ENCODE measurements at places on chromosomes 7 and 10. TPM values are rescaled to one million over a fixed set of nuclear protein-coding genes. Genes with fewer than 3 reads are reported as not detected.

The PRPS1L1 gene
- not detected for polyA plus RNA-seq

The ZNF804B gene
- 0.02 TPM for polyA plus RNA-seq

The ETV1 gene
- polyA plus RNA-seq: 3.5 TPM

The PAOX gene
- 6.5 TPM for polyA plus RNA-seq

The EGFR gene
- polyA plus RNA-seq: 19.5 TPM

The PLCE1 gene
- 0.71 TPM for polyA plus RNA-seq

The LMBR1 gene
- 27.7 TPM for polyA plus RNA-seq

The CNPY1 gene
- polyA plus RNA-seq: 0.05 TPM

The CPA4 gene
- 0.96 TPM for polyA plus RNA-seq

The MYH16 gene
- polyA plus RNA-seq: 0.09 TPM

The PDGFA gene
- 15.1 TPM for polyA plus RNA-seq

DNA sequence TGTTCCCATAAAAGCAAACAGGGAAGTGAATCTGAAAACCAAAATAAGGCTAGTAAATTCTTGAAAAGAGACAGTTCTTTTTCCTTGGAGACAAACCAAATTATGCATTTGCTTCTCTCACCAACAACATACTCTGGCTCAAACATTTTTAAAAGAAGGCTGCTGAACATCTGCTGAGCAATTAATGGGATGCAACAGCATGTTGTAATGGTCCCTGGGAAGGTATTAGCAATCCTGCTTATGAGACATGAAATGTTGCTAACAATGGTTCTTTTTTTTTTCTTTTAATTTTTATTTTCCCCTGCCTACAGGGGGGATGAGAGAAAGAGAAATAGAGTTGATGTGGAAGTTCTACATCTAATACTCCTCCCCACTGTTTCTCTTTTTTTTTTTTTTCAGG is 572.1 kb downstream of the SORCS1 start:
- H3K4me3 ChIP-seq: no peak overlapping the region
- no peaks in the 10 kb centered on the region for H3K36me3 ChIP-seq
- H3K4me1 ChIP-seq: no peaks in the 10 kb centered on the region
- no peak for DNase-seq

- H3K4me1 ChIP-seq: no peaks in the 10 kb centered on the region
- no peaks in the 10 kb centered on the region for H3K36me3 ChIP-seq
- no peak for DNase-seq
- H3K27ac ChIP-seq: no peak overlapping the region
- H3K4me3 ChIP-seq: no peak overlapping the region
Measured at GRCh38 chr7:9854605-9855004, 1119.1 kb upstream of the PHF14 start.

DNA sequence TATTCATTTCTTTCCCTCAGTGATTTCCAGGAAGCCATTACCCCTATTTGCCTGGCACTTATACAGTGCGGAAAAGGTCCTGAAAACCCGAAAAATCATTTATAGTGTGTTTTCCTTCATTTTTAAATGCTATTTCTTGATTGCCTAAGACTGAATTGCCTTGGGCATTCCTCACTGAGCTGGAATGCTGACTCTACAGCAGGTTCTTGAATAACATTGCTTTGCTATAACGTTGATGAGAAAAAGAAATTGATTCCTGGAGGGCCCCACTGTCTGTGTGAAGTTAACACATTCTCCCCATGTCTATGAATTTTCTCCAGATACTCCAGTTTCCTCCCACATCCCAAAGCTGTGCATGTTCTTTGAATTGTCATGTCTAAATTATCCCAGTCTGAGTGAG is 308.5 kb downstream of the EXOC4 start:
- no peak for DNase-seq
- no peaks in the 10 kb centered on the region for H3K27me3 ChIP-seq
- H3K27ac ChIP-seq: no peak overlapping the region

- H3K4me1 ChIP-seq: no peaks in the 10 kb centered on the region
- no peak overlapping the region for H3K27ac ChIP-seq
- no peak overlapping the region for H3K4me3 ChIP-seq
- no peaks in the 10 kb centered on the region for H3K36me3 ChIP-seq
Measured at GRCh38 chr7:52297128-52297527, 738.3 kb upstream of the POM121L12 start.

- no peaks in the 10 kb centered on the region for H3K27me3 ChIP-seq
- H3K4me1 ChIP-seq: peaks cover 3% of the 10 kb centered on the region
- DNase-seq: no peak
- no peaks in the 10 kb centered on the region for H3K36me3 ChIP-seq
- H3K27ac ChIP-seq: no peak overlapping the region
Measured at GRCh38 chr10:132434405-132435005, 37.5 kb downstream of the PWWP2B start.

DNA sequence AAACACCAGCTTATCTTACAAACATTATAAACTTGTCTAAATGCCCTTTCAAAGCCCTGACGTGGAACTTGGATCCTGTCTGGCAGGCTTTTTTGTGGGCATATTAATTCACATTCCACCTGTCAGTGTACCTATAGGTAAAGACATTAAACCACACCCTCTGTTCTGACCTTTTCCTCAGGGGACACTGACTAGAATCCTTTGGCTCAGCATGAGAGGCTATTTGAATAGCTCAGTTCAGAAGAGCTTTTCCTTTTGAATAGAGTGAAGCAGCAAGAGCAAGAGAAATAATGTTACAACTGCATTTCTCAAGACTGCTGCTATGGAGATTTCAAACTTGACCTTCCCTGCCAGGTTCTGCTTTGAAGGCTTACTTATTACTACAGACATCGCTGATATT is 76.9 kb downstream of the CYP51A1 start:
- peaks cover 24% of the 10 kb centered on the region for H3K36me3 ChIP-seq
- no peaks in the 10 kb centered on the region for H3K27me3 ChIP-seq
- H3K4me1 ChIP-seq: no peaks in the 10 kb centered on the region
- DNase-seq: no peak
- H3K27ac ChIP-seq: no peak overlapping the region

- no peaks in the 10 kb centered on the region for H3K36me3 ChIP-seq
- H3K27ac ChIP-seq: no peak overlapping the region
- DNase-seq: no peak
- no peaks in the 10 kb centered on the region for H3K27me3 ChIP-seq
Measured at GRCh38 chr7:71682181-71682580, 550.2 kb downstream of the GALNT17 start.

DNA sequence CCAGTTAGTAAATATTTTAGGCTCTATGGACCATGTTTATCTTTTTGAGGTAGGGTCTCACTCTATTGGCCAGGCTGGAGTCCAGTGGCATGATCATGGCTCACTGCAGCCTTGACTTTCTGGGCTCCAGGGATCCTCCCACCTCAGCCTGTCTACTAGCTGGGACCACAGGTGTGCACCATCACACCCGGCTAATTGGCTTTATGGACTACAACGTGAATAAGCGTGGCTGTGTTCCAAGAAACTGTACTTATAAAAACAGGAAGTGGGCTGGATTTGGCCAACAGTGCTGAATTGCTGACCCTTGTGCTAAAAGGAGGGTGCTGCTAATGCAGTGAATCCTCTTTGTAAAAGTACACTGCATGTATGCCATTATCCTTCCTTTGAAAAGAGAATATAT is 111.7 kb upstream of the CDK13 start:
- no peak overlapping the region for H3K4me3 ChIP-seq
- H3K27me3 ChIP-seq: peaks cover 2% of the 10 kb centered on the region
- DNase-seq: no peak
- H3K27ac ChIP-seq: no peak overlapping the region
- no peaks in the 10 kb centered on the region for H3K4me1 ChIP-seq
- no peaks in the 10 kb centered on the region for H3K36me3 ChIP-seq

DNA sequence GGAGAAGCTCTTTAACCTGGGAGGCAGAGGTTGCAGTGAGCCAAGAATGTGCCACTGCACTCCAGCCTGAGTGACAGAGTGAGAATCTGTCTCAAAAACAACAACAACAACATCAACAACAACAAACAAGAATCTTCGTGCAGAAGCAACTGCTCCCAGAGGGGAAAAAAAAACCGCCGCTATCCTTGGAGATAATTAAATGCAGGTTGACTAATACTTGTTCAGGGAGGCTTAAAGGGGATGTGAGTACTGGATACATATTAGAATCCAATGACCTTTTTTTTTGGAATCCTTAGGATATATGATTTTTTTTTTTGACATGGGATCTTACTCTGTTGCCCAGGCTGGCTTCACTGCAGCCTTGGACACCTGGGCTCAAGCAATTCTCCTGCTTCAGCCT is 89.6 kb upstream of the FAM171A1 start:
- no peak overlapping the region for H3K4me3 ChIP-seq
- no peaks in the 10 kb centered on the region for H3K36me3 ChIP-seq
- DNase-seq: no peak
- no peak overlapping the region for H3K27ac ChIP-seq

GRCh38 chr10:78009662-78010061 is 19.7 kb downstream of the POLR3A start:
- no peak overlapping the region for H3K27ac ChIP-seq
- no peaks in the 10 kb centered on the region for H3K4me1 ChIP-seq
- H3K36me3 ChIP-seq: peaks cover 81% of the 10 kb centered on the region
- H3K4me3 ChIP-seq: no peak overlapping the region

DNA sequence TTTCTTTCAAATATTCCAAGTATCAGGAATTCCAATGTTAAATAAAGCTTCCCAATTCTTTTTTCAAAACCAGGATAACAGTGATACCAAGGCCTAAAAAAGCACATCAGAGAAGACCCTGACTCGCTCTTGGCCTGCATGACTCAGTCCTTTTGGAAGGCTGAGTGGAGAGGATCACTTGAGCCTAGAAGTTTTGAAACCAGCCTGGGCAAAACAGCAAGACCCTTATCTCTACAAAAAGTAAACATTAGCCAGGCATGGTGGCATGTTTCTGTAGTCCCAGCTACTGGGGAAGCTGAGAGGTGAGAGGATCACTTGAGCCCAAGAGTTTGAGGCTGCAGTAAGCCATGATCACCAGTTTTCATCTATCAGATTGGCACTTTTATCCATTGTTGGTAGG is 18.7 kb downstream of the NFE2L3 start:
- no peak for DNase-seq
- no peak overlapping the region for H3K4me3 ChIP-seq
- H3K36me3 ChIP-seq: peaks cover 9% of the 10 kb centered on the region
- H3K27ac ChIP-seq: no peak overlapping the region
- no peaks in the 10 kb centered on the region for H3K27me3 ChIP-seq

- no peaks in the 10 kb centered on the region for H3K27me3 ChIP-seq
- H3K27ac ChIP-seq: no peak overlapping the region
- no peaks in the 10 kb centered on the region for H3K36me3 ChIP-seq
Measured at GRCh38 chr7:50690541-50691011, 92.1 kb downstream of the GRB10 start.

DNA sequence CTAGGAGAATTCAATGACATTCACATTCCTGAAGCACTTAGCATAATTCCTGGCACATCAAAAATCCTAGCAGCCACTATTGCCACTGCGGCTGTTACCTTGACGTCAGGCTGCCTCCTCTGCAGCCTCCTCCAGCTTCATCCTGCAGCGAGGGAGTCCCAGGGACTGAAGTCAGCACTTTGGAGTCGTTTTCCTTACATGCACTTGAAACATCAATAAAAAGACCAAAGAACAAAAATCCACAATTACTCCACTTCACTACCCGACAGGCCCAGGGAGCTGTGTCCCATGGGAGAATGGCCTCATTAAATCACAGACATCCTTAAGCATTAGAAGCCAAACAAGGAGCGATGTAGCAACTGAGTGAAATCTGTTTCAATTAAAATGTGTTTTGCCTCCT is 48.6 kb upstream of the NANOS1 start:
- no peak overlapping the region for H3K4me3 ChIP-seq
- H3K4me1 ChIP-seq: peaks cover 3% of the 10 kb centered on the region
- H3K36me3 ChIP-seq: no peaks in the 10 kb centered on the region
- H3K27ac ChIP-seq: no peak overlapping the region

- H3K4me3 ChIP-seq: peak overlapping the region; percentile 69
- DNase-seq: no peak
- peaks cover 62% of the 10 kb centered on the region for H3K27me3 ChIP-seq
- peaks cover 42% of the 10 kb centered on the region for H3K4me1 ChIP-seq
- H3K36me3 ChIP-seq: no peaks in the 10 kb centered on the region
Measured at GRCh38 chr10:21497177-21497807, 28.2 kb downstream of the SKIDA1 start.

DNA sequence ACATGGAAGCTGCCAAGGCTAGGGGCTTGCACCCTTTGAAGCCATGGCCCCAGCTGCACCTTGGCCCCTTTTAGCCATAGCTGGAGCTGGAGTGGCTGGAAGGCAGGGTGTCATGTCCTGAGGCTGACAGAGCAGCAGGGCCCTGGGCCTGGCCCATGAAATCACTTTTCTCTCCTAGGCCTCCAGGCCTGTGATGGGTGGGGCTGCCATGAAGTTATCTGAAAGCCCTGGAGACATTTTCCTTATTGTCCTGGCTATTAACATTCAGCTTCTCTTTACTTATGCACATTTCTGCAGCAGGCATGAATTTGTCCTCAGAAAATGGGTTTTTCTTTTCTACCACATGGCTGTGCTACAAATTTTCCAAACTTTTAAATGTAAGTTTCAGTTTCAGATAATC is 106.9 kb upstream of the ELMO1 start:
- no peaks in the 10 kb centered on the region for H3K27me3 ChIP-seq
- no peaks in the 10 kb centered on the region for H3K36me3 ChIP-seq
- no peak for DNase-seq
- no peaks in the 10 kb centered on the region for H3K4me1 ChIP-seq

DNA sequence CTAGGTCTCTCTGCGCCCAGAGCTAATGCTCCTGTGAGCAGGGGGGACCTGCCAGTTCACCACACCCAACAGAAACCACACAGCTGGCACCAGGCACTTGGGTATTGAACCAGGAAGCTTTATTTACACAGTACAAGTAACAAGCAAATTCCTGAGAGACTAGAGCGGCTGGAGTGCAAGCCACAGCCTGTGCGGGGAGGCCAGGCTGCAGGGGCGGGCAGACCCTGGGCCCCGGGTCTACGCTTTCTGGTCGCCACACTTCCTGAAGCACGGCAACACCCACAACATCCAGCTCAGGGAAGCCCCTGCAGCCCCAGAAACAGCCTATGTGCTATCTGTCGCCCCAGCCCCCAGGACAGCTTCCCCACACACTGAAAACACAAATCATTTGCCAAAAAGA is 125.0 kb downstream of the FAM53B start:
- DNase-seq: no peak
- no peak overlapping the region for H3K4me3 ChIP-seq
- H3K27ac ChIP-seq: peak overlapping the region; percentile 70
- peaks cover 74% of the 10 kb centered on the region for H3K36me3 ChIP-seq

- peaks cover 9% of the 10 kb centered on the region for H3K36me3 ChIP-seq
- no peak overlapping the region for H3K4me3 ChIP-seq
- H3K27me3 ChIP-seq: peaks cover 6% of the 10 kb centered on the region
- peaks cover 8% of the 10 kb centered on the region for H3K4me1 ChIP-seq
Measured at GRCh38 chr7:149766135-149766675, 7.2 kb downstream of the ZNF467 start.

- no peaks in the 10 kb centered on the region for H3K36me3 ChIP-seq
- H3K27me3 ChIP-seq: no peaks in the 10 kb centered on the region
- no peak overlapping the region for H3K27ac ChIP-seq
- peaks cover 25% of the 10 kb centered on the region for H3K4me1 ChIP-seq
Measured at GRCh38 chr7:7651479-7651878, 10.9 kb downstream of the UMAD1 start.

GRCh38 chr10:121084016-121084674 is 233.0 kb downstream of the WDR11 start:
- no peaks in the 10 kb centered on the region for H3K36me3 ChIP-seq
- no peak for DNase-seq
- no peak overlapping the region for H3K4me3 ChIP-seq

- H3K4me3 ChIP-seq: no peak overlapping the region
- no peaks in the 10 kb centered on the region for H3K27me3 ChIP-seq
- peaks cover 13% of the 10 kb centered on the region for H3K36me3 ChIP-seq
- no peaks in the 10 kb centered on the region for H3K4me1 ChIP-seq
Measured at GRCh38 chr10:17689137-17689536, 45.2 kb downstream of the STAM start.

- H3K27me3 ChIP-seq: no peaks in the 10 kb centered on the region
- H3K27ac ChIP-seq: no peak overlapping the region
- DNase-seq: no peak
- no peaks in the 10 kb centered on the region for H3K4me1 ChIP-seq
Measured at GRCh38 chr10:72564596-72564995, 61.3 kb downstream of the MICU1 start.
